ENCODE measurements at places on chromosomes 1 and 21.

DNA sequence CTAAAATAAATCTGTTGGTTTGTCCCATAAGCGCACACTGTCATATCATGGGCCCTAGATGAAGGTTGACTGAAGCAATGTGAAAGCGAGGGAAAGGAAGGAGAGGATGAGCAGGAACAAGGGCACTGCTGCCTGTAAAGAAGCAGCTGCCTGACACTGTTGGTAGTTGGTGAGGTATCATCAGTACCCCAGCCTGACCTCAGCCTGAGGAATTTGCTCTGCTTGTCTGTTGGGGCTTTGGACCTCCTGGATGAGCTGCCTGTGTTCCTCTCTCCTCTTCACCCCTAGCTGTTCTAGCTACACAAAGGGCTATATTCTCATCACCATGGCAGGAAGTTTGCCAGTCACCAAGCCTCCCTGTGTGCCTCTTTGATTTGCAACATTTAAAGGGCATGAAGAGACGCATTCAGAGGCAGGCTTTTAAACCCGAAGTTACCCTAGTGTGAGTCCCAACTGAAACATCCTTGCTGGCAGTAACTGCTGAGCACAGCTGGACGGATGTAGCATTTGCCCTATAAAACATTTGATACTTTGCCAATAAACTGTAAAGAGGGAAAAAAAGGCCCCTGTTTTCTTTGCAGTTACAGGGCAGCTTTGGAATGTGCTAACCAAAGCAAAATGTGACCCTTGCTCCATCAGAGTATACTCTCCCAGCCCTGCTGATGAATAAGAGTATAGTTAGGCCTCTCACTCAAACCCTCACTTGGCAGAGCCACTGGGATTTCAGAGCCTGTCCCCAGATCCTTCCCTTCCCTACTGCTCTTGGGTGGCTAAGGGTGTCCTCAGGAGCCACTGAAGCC is 22.2 kb upstream of the SPATA6 start:
- no peak for DNase-seq

DNA sequence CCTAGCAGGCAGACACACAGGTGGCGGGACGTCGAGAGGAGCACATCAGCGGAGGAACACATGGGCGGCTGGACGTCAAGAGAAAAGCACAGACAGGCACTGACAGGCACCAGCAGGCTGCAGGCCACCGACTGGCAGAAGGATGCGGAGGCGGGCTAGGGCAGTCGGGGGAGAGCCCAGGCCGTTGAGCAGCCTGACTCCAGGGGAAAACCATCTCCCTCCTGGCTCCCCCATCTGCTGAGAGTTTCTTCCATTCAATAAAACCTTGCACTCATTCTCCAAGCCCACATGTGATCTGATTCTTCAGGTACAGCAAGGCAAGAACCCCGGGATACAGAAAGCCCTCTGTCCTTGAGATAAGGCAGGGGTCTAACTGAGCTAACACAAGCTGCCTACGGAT is 25.5 kb downstream of the B3GALT5 start:
- no peak for DNase-seq

DNA sequence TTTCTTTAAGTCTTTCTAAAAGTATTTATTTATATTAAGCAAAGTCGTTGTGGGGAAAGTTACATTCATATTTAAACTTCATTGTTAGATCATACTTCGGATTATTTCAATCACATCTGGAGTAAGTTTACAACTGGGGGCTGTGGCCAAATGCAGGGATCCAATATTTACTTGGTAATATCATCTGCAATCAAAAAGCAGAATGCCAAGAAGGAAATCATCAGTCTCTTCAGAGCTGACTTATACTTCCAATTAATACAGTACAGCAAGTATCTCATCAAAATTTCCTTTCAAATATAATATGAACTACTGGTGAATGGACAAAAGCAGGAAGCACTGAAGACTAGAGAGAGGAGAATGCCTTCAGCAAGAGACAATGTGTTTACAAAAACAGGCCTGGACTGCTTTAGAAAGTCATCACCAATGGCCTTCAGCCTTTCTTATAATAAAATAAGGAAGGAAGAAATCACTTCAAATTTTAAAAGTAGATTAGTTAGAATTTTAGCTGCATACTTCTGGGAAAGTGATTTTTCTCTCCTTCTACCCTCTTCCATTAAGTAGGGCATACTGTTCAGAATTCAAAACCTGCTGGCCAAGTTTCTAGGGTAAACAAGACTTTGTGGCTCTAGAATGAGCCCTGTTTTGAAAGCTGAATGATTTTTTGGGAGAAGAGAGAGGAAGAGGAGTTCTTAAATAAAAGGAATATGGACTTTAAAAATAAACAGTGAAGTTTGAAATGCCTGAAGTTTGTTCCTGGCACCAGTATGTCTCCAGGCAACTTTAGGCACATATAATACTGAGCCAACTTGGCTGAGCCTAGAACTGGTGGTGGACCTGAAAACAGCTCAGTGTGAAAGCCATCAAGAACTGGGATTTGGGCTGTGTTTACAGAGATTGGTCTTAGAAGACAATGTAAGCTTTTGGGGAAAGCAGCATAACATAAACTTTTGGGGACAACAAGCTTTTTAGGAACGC is 22.2 kb upstream of the MYOC start:
- DNase-seq, result no peak

DNA sequence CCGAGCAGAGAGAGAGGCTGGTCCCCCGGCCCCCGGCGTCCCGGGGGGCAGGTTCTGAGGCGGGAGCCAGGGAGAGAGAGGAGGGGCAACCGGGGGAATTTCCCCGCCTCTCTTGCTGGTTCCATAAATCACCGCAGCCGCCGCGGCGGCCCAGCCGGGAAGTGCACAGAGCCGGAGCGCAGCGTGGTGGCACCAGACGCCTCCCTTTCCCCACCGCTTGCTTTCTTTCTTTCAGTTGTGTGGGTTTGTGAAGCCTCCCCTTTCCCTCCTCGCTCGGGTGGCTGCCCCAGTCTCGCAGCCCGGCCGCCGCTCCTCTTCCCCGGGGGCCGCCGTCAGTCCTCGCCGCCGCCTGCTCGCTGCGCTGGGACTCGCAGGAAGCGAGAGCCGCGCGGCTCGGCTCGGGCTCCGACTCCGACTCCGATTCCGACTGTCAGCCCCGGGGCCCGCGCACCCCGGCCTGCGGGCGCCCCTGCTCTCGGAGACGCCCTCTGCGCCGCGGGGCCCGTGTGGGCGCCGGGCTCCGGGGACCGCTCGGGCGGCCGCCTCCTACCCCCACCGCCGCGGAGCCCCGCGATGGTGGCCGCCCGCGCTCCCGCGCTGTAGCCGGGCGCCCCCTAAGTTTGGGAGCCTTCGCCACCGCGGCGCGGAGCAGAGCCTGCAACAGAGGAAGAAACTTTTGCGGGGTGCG is at the start of gene CACHD1:
CACHD1 (plus strand) TSS at position 153 of the 688 bp plus-strand sequence. CDS start 616 bp downstream, outside the sequence.
- DNase-seq, result peak; percentile 30

Measured in stimulated activated CD8-positive, alpha-beta memory T cell treated with anti-CD3 and anti-CD28 coated beads, Interleukin-7, amount 100 ng/mL, for 24 hours (primary cell).